ENCODE measurements at places on chromosomes 1 and 21. TPM values are rescaled to one million over a fixed set of nuclear protein-coding genes. Genes with fewer than 3 reads are reported as not detected.

Gene NUDC
- 55.3 TPM for total RNA-seq

GRCh38 chr1:221720545-221720944, 21.3 kb downstream of the DUSP10 start:
- H3K4me1 ChIP-seq = peaks cover 48% of the 10 kb centered on the region
- no peak for DNase-seq
- no peak overlapping the region for H3K4me3 ChIP-seq
- no peaks in the 10 kb centered on the region for H3K36me3 ChIP-seq

GRCh38 chr1:7831458-7831857, 21.4 kb downstream of the UTS2 start:
- H3K27me3 ChIP-seq = no peaks in the 10 kb centered on the region
- no peak overlapping the region for H3K4me3 ChIP-seq
- no peak overlapping the region for H3K27ac ChIP-seq
- H3K4me1 ChIP-seq = peaks cover 8% of the 10 kb centered on the region
- no peak for DNase-seq
- peaks cover 24% of the 10 kb centered on the region for H3K36me3 ChIP-seq

DNA sequence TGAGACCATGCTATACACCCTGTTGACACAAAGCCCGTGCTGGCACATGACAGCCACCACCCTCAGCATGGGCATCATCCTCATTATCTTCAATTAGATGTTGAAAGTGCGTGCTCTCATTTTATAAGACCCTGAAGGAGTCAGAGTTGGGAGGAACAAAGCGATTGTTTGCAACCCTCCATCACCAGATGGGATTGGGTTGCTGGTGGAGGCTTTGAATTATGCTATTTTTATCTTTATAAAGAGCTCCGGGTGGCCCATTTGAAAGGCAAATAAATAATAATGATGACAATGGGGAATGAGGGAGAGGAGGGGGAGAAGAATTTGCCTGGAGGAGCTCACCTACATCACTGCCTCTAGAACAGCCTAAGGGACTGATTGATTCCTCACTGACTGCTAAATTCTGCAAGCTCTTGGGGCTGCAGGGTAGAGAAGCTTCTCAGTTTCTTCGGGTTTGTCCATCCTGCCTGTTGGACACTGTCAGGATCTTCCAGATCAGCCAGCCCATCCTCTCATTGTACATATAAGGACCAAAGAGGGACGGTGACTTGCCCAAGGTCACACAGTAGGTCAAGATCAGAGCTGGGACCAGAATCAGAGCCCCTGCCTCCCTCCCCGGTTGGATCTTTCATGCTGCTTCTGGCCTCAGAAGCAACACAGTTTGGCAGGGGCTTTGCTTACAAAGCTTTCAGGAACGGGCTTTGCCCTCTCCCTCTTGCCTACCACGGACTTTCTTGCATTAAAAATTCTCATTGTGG, 130.9 kb upstream of the ZBTB40 start:
- H3K36me3 ChIP-seq = no peaks in the 10 kb centered on the region
- DNase-seq = no peak
- peak overlapping the region; percentile 24 for H3K4me3 ChIP-seq
- H3K27me3 ChIP-seq = no peaks in the 10 kb centered on the region

Gene TINAGL1
- total RNA-seq = 212 TPM

Gene SCCPDH
- 35.1 TPM for total RNA-seq

- H3K27ac ChIP-seq = no peak overlapping the region
- H3K4me1 ChIP-seq = no peaks in the 10 kb centered on the region
- H3K36me3 ChIP-seq = no peaks in the 10 kb centered on the region
- no peak overlapping the region for H3K4me3 ChIP-seq
- no peak for DNase-seq
These were observed 245.9 kb downstream of the PRDM2 start for GRCh38 chr1:13945856-13946255.

Gene ZNF124
- total RNA-seq = 115 TPM

DNA sequence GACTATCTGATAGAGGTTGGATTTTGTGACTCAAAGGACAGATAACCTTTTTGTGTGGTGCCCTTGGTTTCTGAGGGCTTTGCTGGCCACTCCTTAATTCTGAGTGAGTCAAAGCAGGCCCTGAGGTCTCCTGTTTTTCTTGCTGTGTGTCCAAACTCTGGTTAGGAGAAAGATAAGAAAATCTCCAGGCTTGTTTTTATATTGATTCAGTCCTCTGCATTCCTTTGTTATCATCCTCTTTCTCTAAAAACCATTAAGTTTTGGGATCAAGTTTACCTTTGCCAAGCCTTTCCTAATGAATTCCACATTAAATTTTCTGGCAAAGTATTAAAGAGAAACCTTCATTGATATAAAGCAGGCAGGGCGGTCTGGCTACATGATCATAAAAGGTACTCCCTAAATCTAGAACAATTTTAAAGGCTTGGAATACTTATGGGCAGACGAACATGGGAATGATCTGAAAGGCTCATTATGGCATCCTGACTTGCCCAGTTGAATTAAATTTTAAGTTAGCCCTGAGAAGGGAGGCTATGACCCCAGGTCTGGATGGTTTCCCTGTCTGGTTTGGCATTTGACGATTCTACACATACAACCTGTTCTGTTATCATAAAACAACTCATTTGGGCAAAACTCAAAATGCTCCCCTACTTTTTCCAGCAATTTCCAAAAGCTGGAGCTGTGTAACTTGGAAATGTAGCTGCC, 20.8 kb downstream of the ZBTB8B start:
- DNase-seq = no peak
- no peak overlapping the region for H3K4me3 ChIP-seq
- H3K27me3 ChIP-seq = no peaks in the 10 kb centered on the region
- H3K4me1 ChIP-seq = peaks cover 32% of the 10 kb centered on the region
- H3K36me3 ChIP-seq = peaks cover 26% of the 10 kb centered on the region
- peak overlapping the region; percentile 68 for H3K27ac ChIP-seq

Gene FALEC
- 1.9 TPM for total RNA-seq

Gene RYR2
- total RNA-seq = 6.1 TPM

Gene HRNR
- total RNA-seq = not detected

Gene ITLN1
- total RNA-seq = not detected

Gene LMX1A
- total RNA-seq = not detected

Gene DRAXIN
- 1.1 TPM for total RNA-seq

DNA sequence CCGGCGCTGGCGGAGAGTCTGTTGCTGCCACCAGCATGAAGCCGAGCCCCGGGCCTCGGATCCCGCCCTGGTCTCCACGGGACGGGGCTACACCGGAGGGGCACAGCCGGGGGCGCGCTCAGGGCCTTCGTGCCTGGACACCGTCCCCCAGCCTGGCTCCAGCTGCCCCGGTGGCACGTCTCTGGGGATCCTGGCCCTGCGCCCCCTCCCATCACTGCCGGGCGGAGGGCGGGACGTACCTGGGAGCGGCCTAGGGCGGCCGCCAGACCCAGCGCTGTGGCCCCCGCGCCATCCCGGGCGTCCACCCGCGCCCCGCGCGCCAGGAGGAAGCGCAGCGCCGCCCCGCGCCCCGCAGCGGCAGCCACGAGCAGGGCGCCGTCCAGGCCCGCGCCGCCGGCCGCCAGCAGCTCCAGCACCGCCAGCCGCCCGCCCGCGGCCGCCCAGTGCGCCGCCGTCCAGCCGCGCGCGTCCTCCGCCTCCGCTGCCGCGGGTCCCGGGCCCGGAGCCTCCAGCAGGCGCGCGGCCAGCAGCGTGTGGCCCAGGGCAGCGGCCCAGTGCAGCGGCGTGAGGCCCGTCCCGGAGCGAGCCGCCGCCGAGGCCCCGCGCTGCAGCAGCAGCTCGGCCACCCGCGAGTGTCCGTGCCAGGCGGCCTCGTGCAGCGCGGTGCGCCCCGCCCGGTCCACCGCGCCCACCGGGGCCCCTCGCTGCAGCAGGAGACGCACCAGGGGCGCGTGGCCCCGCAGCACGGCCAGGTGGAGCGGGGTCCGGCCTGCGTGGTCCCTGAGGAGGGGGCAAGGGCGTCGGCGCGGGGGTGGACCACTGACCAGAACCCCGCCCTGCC, 1.0 kb downstream of the ANKRD65 start:
- H3K4me3 ChIP-seq = no peak overlapping the region
- DNase-seq = no peak
- H3K27ac ChIP-seq = peak overlapping the region; percentile 60
- no peaks in the 10 kb centered on the region for H3K27me3 ChIP-seq

Gene IL19
- total RNA-seq = not detected

DNA sequence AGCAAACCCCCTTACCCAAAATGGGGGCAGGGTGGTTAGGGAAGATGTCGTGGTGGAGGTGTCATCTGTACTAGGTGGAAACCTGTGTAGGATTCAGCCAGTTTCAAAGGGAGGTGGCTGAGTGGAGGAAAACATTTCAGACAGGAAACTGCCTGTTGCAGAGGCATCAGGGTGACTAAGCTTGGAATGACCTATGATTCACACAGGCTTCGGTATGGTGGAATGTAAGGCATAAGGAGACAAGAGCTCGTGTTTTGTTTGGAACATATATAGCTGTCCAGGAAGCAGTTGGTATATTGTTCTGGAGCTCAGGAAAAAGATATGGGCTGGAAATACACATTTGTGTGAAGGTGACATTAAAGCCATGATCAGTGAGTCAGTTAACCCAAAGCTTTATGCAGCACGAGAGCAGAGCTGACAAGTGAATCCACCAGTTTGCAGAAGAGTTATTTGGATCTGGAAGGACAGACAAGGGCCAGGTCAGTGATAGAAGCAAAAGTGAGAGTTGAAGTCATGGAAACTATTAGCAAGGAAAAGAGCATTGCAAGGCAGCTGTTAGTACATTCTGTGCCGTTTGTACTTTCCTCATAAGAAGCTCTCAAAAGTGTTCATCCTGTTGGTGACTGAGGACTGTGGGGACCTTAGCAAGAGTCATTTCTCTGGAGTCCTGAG, 12.2 kb downstream of the UTP25 start:
- no peaks in the 10 kb centered on the region for H3K27me3 ChIP-seq
- peak overlapping the region; percentile 39 for H3K27ac ChIP-seq
- no peak overlapping the region for H3K4me3 ChIP-seq
- H3K36me3 ChIP-seq = peaks cover 45% of the 10 kb centered on the region
- no peaks in the 10 kb centered on the region for H3K4me1 ChIP-seq

DNA sequence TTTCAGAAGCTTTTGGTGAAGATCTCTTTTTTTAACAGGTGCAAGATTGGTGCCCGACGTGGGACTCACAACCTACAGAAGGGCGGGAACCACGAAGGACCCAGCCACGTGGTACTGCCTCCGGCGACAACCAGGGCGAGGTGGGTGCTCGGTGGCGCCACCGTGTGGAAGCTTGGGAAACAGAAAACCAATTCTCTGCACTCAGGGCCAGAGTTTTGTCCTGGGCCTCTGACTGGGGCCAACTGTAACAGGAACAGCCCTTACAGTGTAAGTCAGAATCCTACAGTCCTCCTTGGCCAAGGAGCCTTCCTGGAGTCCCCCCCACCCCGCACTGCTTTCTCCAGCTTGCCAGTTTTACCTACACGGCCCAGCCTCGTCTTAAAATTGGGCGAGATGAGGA, 11.6 kb upstream of the S100A7A start:
- no peaks in the 10 kb centered on the region for H3K36me3 ChIP-seq
- H3K27me3 ChIP-seq = peaks cover 36% of the 10 kb centered on the region
- no peak overlapping the region for H3K27ac ChIP-seq
- no peak overlapping the region for H3K4me3 ChIP-seq

DNA sequence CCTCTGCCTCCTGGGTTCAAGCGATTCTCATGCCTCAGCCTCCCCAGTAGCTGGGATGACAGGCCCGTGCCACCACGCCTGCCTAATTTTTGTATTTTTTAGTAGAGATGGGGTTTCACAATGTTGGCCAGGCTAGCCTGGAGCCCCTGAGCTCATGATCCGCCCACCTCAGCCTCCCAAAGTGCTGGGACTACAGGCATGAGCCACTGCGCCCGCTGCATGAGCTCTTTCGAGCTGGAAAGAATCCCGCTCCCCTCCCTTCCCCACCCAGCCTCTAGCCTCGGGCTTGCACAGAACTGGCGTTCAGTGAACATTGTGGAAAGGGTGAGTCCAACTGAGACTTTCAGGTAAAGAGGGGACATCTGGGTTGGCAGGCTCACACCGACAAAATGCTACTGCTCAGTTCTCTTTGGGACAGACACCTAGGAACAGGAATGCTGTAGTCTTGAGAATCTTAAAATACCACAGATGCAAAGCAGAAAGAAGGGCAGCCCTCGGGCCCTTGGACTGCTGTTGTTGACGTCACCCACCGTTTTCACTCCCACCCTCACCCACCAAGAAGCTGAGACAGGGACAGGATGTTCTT, 9.7 kb upstream of the GNG4 start:
- H3K4me1 ChIP-seq = no peaks in the 10 kb centered on the region
- peaks cover 16% of the 10 kb centered on the region for H3K27me3 ChIP-seq
- H3K36me3 ChIP-seq = no peaks in the 10 kb centered on the region
- H3K27ac ChIP-seq = no peak overlapping the region

DNA sequence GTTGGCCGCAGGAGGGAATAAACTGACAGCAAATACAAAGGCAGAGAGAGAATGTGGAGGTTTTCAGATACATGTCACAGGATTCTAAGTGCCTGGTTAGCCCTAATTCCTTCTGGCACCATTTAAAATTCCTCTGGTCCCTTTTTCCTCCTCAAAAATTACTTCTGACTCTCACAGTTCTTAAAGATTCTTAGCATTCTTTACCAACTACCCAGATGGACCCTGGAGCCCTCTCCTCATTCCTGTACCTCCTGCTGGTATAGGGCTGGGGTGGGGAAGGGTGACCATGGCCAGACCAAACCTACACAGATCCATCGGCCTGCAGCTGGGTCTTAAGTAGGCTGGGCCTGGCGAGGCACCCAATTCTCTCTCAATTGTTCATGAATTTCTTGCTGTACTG, 7.2 kb downstream of the MKNK1 start:
- peaks cover 14% of the 10 kb centered on the region for H3K36me3 ChIP-seq
- no peak overlapping the region for H3K4me3 ChIP-seq
- H3K27ac ChIP-seq = no peak overlapping the region
- peaks cover 10% of the 10 kb centered on the region for H3K4me1 ChIP-seq

Gene ABCG1
- 4.4 TPM for total RNA-seq

Gene LRRC7
- total RNA-seq = 0.09 TPM

GRCh38 chr1:154572468-154573167, 5.0 kb downstream of the CHRNB2 start:
- no peaks in the 10 kb centered on the region for H3K36me3 ChIP-seq
- H3K4me3 ChIP-seq = no peak overlapping the region
- no peak overlapping the region for H3K27ac ChIP-seq
- DNase-seq = no peak
- peaks cover 18% of the 10 kb centered on the region for H3K4me1 ChIP-seq

Gene TMEM82
- not detected for total RNA-seq

GRCh38 chr1:112510340-112510739, 1.6 kb downstream of the WNT2B start:
- peaks cover 4% of the 10 kb centered on the region for H3K36me3 ChIP-seq
- H3K27me3 ChIP-seq = peaks cover 28% of the 10 kb centered on the region
- H3K27ac ChIP-seq = peak overlapping the region; percentile 93
- peak overlapping the region; percentile 84 for H3K4me3 ChIP-seq

DNA sequence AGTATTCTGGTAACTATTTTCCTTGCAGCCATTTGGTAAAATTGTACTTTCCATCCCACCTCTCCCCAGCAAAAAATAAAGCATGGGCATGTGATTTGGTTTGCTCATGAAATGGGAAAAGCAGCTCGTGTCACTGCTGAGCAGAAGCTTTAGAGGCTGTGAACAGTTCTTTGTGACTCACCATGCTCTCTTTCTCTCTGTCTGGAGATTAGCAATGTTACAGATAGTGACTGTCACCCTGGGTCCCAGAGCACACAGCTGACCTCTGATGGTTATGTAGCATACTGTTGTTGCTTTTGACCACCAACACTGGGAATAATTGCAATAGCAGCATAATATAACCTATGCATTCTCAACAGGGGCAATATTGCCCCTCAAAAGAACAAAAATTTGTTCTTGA, 70.6 kb downstream of the RGS2 start:
- no peak overlapping the region for H3K27ac ChIP-seq
- H3K27me3 ChIP-seq = no peaks in the 10 kb centered on the region
- DNase-seq = no peak
- no peaks in the 10 kb centered on the region for H3K36me3 ChIP-seq

Gene KRTAP21-3
- total RNA-seq = not detected

All from mesothelial cell of epicardium (in vitro differentiated cells).